CMK (cell line): ENCODE measurements at places on chromosomes 11 and 22.

- DNase-seq, result no peak
Observed at GRCh38 chr11:74004759-74005615, 3.9 kb downstream of the UCP3 start.

DNA sequence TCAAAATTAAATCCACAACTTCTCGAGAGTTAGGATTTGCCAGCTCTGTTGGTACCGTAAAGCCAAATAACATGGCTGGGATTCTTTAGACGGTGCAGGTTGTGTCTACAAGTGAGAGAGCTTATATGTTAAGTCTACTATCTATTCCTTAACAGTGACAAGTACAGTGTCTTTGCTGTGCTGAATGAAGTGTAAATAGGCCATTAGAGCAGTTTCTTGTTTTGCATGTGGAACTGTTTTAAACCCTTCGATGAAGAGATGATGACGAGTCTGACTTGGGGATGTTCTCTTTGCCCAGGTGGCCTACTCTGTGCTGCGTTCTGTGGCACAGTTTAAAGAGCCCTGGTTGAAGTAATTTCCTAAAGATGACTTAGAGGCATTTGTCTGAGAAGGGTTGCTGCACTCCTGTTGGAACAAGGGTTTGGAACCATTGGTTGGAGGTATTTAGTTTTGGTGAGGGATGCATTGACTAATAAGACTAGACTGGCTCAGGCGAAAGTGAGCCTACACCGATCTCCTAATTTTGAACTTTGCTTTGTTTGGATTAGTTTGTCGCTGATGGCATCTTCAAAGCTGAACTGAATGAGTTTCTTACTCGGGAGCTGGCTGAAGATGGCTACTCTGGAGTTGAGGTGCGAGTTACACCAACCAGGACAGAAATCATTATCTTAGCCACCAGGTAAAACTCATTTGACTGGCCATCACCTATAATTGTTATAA lies 988 bp downstream of the RPS3 start:
- DNase-seq, result no peak

- no peak for DNase-seq
Observed at GRCh38 chr11:12618743-12619540, 55.3 kb upstream of the TEAD1 start.

DNA sequence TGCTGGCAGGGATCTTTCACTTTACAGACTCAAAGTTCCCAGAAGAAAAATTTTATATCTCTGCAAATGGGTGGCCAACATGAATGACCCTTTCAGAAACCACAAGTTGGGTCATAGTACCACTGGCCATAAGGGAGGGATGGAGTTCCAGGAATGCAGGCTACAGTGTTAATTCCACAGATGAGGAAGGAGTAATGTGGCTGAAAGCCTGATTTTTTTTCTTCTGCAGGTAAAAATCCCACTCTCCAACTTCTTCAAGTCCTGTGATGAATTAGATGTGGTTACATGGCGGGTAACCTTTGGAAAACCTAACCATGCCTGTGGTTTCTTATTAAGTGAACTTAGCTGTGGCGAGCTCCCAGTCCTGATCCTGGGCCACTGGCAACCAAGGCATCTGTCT lies 103.2 kb downstream of the SLC1A2 start:
- no peak for DNase-seq

GRCh38 chr11:26399336-26399735 lies 67.4 kb downstream of the ANO3 start:
- DNase-seq, result no peak
